ENCODE measurements at places on chromosomes 5 and 9.
A peak's percentile ranks its signal among the peaks of the same experiment; 100 is the strongest.

DNA sequence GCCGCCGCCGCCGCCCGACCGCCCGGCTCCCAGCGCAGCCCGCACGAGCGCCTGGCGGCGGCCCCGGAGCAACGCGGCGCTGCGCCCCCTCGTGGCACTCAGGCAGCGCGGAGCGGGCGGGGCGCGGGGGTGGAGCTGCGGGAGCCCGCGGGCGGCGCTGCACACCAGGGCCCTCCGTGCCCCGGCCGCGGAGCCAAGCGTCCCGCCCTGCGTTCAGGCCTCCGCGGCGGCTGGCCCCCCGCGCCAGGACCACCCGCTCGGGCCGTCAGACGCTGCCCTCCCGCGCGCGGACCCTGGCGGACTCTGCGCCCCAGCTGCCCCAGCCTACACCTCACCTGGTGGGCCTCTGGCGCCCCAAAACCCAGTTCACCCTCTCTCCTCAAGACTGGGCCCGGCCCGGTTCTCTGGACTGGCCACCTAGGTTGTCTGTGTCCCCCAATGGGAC, at the start of gene RASGEF1C:
TSS of gene RASGEF1C (minus strand) at position 75 of the 445 bp plus-strand sequence. CDS start 71,159 bp downstream, outside the sequence.
- DNase-seq: peak; percentile 9

GRCh38 chr5:10746711-10747110, 14.3 kb downstream of the DAP start:
- DNase-seq: no peak

GRCh38 chr9:120833325-120833724, 9.4 kb downstream of the PSMD5 start:
- no peak for DNase-seq

DNA sequence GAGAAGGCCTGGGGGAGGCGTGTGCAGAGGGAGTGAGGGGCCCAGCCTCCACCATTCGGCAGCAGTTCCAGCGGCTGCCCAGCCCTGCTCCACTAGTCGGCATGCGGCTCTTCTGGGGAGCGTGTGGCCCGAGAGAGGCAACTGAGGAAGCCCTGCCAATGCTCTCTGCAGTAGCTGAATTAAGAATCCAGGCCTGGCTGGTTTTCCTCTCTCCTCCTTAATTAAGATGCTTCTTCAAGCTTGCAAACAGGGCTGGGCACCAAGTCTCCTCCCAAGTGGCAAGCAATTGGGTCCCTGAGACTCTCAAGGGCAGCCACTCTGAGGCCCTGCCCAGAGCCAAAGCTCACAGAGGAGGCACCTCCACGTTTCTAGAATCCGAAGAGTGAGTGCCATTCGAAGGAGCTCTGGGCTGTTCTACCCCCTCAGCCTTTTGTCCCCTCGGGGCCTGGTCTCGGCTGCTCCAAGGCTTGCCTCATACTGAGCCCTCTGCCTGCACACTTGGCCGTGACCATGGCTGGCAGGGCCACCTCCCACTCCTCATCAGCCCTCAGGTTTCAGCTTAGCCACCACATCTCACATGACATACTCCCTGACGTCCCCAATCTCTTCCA, 75.4 kb upstream of the LRRTM2 start:
- DNase-seq: no peak
